Head of caudate nucleus (tissue), 42 donors: ENCODE measurements at places on chromosomes 4 and X.
A peak's percentile ranks its signal among the peaks of the same experiment; 100 is the strongest.

DNA sequence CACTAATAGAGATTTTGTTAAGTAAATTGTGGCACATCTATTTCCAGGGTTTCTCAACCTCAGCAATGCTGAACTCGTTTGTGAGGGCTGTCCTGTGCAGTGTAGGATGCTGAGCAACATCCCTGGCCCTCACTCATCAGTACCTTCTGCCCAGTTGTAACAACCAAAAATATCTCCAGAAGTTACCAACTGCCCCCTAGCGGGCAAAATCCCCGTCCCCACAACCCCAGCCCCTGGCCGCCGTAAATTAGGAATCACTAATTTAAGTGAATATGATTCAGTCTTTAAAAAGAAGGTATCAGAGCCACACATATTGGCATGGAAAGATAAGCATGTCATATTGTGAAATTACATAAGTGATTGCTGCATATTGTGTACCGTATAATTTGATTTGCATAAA is 123.4 kb downstream of the ASB9 start:
- DNase-seq = peak; percentile 3

DNA sequence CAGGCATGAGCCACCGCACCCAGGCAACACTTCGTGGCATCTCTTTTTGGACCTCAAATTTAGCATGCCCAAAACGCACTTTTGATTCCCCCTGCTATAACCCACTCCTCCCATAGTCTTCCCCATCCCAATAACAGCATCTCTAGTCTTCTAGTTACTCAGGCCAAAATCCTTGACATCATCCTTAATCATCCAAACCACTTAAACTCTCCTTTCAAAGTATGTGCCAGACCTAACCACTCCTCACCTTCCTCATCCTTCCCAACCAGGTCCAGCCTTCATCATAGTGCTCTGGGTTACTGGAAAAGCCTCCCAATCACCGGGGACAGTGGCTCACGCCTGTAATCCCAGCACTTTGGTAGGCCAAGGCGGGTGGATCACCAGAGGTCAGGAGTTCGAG is 41.9 kb downstream of the AFAP1 start:
- DNase-seq = no peak

GRCh38 chr4:20254511-20255250 is 3.0 kb downstream of the SLIT2 start:
- peak; percentile 56 for DNase-seq

GRCh38 chr4:11051181-11051580 is 366.6 kb upstream of the CLNK start:
- DNase-seq = no peak

DNA sequence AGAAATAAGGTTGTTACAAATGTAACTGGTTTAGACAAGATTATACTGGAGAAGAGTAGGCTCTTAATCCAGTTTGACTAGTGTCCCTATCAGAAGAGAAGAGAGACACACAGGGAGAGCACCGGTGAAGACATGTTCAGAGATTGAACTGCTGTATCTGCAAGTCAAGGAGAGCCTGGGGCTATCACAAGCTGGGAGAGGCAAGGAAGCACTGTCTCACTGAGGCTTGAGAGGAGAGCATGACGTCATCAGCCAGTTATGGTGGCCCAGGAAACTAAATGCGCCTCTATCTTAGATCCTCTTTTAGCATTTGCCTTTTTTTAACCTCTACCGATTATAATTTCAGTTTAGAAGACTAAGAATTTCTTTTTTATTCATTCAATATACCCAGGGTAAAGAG is 583.4 kb downstream of the TRAM1L1 start:
- no peak for DNase-seq

DNA sequence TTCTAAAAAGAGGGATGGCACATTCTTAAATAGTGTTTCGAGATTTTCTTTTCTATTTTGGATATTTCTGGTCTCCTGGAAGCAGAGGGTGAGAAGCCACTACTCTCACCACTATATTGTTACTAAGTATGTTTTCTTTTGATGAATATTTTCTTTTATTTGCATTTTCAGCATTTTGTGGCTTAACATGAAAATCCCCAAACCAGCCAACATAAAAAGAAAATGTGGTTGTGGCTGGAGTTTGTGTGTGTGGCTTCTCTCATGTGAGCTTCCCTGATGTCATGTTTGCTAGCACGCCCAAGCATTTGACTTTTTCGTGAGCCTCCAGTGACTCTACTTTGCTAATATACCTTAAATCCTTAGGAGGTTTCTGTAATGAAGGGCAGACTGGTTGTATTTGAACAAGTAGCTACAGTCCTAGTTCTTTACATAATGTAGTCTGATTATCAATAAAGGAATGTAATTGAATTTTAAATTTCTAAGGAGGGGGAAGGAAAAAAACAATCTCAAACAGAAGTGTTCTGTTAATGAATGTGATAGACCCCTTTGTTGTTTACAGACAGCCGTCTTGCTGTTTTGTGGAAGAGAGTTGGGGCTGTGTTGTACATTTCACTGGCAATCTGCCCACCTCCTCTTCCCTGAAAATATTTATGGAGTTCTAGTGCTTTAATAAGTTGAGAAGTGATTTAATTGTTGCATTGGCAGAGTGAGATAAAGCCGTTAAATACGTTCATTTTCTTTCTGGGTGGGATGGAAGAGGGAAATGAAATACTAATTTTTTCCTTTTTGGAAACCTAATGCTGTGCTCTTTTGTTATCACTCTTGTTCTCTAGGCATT is 114.6 kb downstream of the ARHGAP10 start:
- DNase-seq = no peak

DNA sequence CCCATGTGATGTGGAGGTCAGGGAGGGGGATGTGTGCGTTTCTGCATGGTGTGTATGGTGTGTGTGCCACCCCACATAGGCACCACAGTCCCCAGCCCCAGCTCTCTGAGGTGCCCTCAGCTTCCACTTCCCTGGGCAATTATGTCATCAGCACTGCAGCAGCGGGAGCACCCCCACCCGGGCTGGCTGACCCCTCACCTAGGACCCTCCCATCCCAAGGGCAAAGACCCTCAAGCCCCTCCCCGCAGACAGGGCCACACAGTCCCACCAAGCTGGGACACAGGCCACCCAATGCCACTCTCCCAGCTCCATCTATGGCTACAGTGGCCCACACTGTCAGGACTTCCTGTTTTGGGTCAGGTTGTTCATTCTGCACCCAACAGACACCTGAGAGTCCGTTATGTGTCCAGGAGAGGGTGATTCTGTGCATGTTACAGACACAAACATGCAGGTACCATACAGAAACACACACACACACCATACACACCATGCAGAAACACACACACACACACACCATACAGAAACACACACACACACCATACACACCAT is 75.2 kb downstream of the JAKMIP1 start:
- no peak for DNase-seq

GRCh38 chrX:111831343-111831742 is 44.6 kb upstream of the TRPC5OS start:
- DNase-seq = no peak

DNA sequence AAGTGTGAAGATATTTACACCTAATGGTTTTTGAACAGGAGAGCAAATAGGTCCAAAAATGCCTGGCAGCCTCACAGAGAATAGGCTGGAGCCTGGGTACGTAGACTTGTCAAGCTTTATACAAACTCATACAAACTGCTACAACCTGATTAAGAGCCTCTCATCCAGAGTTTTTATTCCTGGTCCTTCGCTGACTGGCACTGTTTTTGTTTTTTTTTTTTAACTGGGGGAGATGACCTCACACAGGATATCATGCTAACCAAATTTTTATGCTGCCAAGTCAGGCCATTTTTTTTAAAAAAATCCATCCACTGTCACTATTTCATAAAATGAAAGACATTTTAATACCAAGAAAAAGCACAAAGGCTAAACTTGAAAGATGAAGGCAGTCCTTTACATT is 1.9 kb downstream of the FAM114A1 start:
- no peak for DNase-seq

GRCh38 chr4:5206016-5206790 is 154.9 kb downstream of the STK32B start:
- DNase-seq = peak; percentile 70

GRCh38 chrX:38375891-38376290 is 23.5 kb downstream of the OTC start:
- DNase-seq = no peak

- DNase-seq = peak; percentile 15
These were observed 83.6 kb downstream of the CHM start for GRCh38 chrX:85963736-85964135.

DNA sequence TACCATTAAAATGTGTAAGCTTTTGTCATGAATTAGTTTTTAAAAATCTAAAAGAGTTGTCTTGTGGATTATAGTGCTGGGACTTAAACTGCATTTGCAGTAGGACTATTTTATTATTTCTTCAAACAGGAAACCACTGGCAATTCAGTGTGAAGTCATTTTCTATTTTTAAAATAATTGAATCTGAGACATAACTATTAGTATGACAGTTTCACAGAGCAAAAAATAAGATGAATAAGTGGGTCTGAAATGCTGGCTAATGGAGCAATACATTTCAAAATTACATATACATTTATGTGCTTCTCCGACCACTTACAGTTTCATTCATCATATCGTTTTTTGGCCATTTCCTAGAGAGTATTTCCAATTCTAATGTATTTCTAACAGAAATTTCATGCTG is 75.3 kb upstream of the RAPGEF2 start:
- no peak for DNase-seq

DNA sequence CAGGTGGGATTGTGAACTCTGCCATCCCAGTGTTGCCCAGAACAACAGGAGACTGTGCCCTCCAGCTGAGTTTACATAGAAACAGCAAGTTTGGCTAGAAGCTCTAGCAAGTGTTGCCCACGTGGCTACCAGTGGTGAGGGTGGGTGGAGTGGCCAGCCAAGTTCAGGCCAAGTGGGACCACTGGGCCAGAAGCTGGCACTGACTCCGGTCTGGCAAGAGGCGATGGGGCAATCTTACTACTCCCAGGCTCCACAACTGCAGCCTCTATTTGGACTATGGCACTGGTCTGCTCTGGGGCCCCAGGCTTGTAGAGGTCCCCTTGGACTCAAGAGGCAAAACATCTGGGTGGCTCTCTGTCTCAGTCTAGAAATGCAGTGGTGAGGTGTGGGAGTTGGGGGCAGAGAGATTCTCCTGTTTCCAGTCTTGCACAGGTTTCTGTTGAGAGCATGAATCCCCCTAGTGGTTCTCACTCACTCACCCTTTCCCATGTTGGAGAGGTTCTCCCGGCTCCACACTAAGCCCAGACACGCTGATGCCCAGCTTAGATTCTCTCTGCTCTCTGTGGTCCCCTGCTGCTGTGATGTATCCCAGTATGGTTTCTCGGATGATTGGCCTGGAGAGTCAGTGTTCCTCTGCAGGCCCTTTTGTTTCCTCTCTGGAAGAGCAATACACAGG is 615.3 kb downstream of the PDHA2 start:
- no peak for DNase-seq

- DNase-seq = no peak
These were observed 12.2 kb downstream of the RGS12 start for GRCh38 chr4:3304831-3305609.

GRCh38 chrX:122445466-122445865 is 738.6 kb upstream of the GRIA3 start:
- no peak for DNase-seq

DNA sequence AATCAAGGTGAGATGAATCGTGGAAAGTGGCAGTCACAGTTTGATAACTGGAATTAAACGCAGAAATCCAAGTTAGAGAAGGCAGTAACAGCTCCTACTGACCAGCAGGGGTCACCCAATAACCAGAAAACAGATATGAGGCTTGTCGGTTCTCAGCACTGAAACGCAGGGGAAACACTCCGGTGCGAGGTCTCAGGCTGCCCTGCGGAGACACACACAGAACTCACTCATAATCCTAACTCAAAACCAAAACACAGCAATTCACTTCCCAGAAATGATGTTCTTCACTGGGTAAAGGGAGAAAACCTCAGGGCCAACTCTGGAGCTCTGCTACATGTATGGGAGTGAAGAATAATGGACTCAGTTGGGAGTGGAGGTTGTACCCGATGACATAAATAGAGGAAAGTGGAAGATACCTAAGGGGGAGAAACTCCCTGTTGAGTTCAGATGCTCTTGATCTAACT is 384.4 kb downstream of the RAPGEF2 start:
- DNase-seq = no peak

DNA sequence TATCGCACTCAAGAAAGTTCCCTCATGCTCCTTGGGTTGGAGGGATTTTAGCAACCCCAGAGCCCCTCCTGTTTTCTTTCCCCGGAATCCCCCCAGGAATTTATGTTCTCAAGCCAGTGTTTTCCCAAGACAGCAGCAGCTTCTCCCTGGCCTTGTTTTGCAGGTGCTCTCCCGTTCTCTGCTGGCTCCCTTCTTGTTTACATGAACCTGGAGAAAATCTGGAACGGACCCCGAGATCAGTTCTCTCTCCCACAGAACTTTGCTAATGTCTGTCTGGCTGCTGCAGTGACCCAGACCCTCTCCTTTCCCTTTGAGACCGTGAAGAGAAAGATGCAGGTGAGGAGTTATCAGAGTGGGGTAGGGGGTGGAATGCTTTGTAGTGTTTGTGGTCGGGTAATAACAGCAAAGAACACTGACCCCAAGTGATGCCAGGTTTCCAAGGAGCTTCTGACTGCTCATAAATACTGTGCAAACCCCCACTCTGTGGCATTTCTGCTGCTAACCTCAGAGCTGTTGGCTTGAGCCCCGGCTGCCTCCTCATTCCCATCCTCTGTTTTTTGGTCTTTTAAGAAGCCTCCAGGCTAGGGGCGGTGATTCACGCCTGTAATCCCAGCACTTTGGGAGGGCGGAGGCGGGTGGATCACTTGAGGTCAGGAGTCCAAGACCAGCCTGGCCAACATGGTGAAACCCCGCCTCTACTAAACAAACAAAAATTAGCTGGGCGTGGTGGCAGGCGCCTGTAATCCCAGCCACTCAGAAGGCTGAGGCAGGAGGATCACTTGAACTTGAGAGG is 11.1 kb downstream of the SLC25A43 start:
- no peak for DNase-seq

- no peak for DNase-seq
These were observed 192.8 kb upstream of the BCOR start for GRCh38 chrX:40290517-40290916.

DNA sequence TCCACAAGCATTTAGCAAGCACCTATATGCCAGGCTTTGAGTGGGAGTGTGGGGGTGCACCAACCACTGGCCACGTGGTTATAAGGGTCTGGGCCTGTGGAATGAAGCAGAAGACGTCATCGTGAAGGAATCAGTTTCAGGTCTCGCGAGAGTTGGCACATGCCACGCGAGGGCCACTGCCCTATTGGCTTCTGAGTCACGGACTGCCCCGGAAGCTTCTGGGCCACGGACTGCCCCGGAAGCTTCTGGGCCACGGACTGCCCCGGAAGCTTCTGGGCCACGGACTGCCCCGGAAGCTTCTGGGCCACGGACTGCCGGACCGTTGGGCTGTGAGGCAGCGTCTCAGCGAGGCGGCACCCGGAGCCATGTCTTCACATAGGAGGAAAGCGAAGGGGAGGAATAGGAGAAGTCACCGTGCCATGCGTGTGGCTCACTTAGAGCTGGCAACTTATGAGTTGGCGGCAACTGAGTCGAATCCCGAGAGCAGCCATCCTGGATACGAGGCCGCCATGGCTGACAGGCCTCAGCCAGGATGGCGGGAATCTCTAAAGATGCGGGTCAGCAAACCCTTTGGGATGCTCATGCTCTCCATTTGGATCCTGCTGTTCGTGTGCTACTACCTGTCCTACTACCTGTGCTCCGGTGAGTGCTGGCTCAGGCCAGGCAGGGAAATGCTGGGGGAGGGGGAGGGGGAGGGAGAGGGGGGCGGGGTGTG is at the start of gene FMR1NB:
FMR1NB (plus strand) TSS at position 300 of the 715 bp plus-strand sequence; CDS start at position 366, 66 bp downstream.
- no peak for DNase-seq
